Activated gamma-delta T cell treated with Interleukin-2 at 50 U/mL for 16 hours (primary cell): ENCODE measurements at places on chromosomes 12 and 14.

DNA sequence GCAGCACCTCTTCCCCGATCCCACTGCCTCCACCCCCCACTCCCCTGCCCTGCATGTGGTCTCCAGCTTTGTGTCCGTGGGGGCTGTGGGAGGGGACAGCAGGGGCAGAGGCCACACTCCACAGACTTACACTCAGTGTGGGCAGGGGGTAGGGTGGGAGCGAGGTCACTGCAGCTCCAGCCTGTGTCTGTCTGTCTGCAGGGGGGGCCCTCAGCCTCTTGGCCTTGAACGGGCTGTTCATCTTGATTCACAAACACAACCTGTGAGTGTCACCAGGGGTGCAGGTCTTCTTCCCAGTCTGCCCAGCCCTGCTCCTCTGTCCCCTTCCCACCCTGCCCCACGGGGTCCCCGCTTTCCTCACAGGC lies 6.5 kb downstream of the NOC4L start:
- peak; percentile 1 for DNase-seq

- no peak for DNase-seq
These were observed 90.2 kb upstream of the RESF1 start for GRCh38 chr12:31868965-31869364.

GRCh38 chr12:4243091-4243490 lies 30.5 kb upstream of the CCND2 start:
- DNase-seq: no peak

DNA sequence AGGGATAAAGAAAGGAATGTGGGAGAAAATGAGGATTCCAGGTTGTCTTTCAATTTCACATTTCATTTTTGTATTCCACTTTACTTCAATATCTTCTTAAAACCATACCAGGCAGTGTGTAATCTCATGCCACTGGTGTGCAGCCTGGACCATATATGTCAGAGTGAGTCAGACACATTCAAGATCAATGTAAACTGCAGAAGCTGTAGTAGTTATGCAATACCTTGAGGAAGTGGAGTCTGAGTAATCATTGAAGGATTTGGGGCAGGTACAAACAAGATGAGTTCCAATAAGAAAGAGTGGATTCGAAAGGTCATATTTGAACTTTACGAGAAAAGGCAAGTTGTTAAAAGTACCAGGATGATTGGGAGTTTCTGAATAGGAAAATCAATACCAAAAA lies 14.1 kb downstream of the PLCZ1 start:
- no peak for DNase-seq
